Stimulated activated CD8-positive, alpha-beta memory T cell treated with anti-CD3 and anti-CD28 coated beads, Interleukin-7, amount 100 ng/mL, for 48 hours (primary cell): ENCODE measurements at places on chromosomes 2 and 18.

DNA sequence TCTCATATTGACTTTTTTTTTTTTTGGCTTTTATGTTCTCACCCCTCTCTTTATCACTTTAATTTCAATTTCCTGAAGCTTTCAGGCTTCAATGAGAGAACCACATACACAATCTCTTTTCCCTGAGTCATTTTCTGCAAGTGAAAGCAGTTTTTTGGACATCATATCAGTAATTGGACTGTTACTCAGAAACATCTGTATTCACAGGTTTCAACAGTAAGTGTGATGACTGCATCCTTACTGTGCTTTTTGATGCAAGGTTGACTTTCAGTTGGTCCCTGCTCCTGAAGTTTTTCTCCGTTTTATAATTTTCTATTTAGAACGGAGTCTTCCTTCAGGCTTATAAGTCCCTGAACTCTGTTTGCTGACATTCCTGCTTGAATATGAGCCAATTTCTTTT is 70.5 kb upstream of the CCBE1 start:
- DNase-seq = no peak

DNA sequence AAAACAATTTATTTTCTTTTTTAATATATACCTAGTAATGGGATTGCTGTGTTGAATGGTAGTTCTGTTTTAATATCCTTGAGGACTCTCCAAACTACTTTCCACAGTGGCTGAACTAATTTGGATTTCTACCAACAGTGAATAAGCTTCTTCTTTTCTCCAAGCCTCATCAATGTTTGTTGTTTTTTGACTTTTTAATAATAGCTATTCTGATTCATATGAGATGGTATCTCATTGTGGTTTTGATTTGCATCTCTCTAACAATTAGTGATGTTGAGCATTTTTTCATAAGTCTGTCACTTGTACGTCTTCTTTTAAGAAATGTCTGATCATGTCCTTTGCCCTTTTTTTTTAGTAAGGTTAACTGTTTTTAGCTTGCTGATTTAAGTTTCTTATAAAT is 863.3 kb downstream of the CNTNAP5 start:
- DNase-seq = no peak

GRCh38 chr2:104321796-104322349 is 532.0 kb upstream of the POU3F3 start:
- DNase-seq = no peak

GRCh38 chr2:240623531-240624010 is 1.7 kb upstream of the GPR35 start:
- no peak for DNase-seq

DNA sequence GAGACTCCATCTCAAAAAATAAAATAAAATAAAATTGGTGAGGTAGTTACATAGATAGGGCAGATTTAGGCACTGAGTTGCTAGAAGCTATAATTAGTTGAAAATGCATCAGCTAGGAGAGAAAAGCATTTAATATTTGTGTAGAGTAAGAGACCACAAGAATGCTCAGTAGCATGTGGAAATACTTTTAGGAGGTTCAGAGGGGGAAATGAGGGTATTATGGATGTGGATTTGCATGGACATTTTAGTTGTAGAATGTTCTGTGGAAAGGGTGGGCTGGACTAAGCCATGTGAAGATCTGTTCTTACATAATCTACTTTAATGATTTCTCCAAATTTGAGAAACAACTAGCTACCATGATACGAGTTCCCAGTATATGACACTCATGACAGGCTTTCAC is 95.5 kb downstream of the ATP9B start:
- DNase-seq = no peak

DNA sequence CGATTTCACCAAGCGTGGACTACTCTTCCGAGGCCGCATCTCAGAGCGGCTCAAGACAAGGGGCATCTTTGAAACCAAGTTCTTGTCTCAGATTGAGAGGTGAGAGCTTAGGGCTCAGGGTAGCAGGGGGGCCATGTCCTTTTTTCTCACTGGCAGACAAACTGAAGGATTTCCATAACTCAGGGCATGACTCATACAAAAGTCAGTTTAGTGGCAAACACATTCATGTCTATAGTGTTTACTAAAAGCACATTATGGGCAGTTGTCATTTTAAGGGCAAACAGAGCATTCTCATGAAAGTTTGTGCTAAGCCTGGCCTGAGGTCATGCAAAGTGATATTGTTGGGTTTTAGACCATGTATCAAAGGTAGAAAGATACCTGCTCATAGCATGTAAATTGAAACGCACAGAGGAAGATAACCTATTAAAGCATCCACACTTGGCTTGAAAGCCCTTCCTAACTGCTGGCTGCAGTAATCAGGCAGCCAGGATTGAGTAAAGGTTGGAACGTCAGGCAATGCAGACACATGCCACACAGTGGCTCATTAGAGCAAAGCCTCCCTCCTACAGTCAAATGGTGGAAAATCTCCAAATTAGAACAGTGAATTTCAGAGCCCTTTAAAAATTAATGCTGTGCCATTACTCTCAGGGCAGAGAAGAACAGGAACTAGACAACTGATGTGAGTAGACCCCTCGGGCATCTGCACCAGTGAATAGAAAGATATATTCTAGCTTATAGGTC is 54.2 kb downstream of the HK2 start:
- DNase-seq = no peak

DNA sequence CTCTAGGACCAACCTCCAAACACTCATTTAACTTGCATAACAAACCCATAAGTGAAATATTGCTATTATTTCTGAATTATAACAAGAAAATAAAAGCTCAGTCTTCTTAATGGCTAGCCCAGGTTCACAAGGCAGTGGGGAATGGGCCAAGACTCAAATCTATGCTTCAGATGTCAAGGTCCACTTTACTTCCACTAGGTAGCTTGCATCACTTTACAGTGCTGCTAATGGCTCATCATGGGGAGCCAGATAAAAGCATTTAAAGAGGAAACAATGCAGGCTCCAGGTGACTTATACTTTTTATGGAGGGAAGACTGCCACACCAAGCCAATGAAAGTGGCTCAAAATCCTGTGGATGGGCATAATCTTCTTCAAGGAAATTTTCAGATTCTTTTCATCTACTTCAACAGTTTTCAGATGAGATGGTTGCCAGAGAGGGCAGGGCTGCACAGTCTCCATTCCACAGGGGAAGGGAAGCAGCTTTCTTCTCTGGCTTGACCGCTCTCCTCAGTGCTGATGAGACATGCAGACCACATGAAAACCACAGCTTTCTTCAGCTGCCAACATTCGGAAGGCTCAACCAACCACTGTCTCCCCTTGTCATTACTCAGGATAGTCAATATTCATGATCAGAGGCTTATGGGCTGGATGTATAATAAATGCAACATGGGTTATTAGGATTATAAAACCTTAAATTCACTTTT is 361.9 kb upstream of the MEX3C start:
- DNase-seq = no peak

DNA sequence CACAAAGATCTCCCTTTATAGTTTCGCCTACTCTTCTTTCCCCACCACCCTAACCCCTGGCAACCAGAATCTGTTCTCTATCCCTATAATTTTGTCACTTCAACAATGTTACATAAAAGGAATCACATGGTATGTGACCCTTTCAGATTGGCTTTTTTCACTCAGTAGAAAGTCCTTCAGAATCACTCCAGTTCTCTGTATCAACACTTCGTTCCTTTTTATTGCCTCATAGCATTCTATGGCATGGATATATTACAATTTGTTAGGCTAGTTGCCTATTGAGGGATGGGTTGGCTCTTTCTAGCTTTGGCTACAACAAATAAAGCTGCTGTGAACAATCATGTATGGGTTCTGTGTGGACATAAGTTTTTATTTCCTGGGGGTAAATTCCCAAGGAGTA is 163.1 kb downstream of the RPIA start:
- no peak for DNase-seq

DNA sequence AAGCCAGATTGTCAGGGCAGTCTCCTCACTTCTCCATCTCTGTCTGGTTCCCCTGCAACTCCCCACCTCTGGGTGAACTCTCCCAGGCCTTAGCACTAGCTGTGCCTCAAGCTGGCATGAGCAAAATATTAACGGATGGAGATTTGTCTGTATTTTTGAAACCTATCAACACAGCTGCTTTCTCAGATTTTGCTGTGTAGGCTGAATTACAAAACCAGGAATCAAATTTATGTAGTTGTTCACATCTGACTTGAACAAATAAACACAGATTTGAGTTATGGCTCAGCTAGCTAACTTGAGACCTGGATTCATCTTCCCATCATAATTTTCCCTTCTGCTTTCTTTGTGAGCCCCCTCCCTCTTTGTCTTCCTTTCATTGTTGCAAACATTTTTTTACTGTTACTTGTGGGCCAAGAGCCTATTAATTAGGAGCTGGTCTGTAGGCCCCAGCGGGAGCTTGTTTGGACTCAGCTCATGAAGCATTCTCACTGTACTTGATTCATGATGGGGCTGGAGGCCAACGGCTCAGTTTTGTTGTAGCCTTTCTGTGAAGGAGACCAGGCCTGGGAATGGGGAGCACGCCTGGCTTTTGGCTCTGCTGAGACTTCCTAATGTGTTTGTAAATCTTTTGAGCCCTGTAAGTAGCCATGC is 164.1 kb upstream of the GATA6 start:
- DNase-seq = no peak

- DNase-seq = no peak
These were observed 109.5 kb downstream of the RNF144A start for GRCh38 chr2:7026742-7027141.

DNA sequence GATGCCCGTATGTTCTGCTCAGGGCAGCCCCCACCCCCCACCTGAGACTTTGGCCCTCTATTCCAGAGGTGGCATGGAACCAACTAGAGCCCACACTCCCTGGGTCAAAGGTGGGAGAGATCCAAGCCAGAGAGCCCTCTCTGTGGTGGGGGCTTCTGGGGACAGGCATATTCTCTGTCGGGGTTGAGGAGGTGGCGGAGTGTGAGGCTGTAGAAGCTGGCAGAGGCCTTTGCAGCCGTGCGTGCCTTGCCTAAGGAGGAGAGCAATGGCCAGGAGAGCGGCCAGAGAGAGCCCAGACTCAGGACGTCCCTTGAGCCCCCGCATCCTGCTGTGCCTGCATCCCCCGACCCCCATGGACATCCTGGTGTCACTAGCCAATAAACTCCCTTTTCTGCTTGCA is 79.2 kb upstream of the HPCAL1 start:
- DNase-seq = no peak

- peak; percentile 44 for DNase-seq
These were observed 64.0 kb upstream of the HNRNPA3 start for GRCh38 chr2:177148477-177149154.

DNA sequence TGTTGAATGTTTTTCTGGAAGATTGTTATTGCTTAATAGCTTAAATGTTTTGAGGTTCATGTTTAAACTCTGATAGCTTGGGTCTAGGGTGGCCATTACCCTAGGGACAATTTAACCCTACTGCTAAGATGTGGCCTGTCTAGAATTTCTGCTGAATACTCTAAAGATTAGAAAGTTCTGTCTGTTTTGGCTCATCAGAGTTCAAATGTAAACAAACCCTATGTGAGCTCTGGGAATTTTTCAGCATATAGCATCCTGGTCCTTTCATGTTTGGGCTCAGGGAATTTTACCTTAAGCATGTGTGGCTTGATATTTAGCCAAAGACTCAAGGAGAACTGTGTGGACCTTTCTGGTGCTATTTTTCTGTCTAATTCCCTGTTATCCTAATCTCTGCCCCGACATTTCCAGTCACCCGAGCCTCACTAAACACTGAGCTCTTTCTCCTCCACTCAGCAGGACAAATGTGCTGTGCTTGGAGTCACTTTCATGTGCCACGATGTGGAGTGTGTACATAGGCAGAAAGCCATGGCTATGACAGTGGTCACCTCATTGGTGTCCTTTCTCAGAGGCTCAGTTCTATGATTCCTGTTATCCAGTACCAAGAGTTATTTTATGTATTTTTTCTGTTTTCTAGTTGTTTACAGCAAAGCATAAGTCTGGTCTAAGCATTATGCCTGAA is 492.5 kb upstream of the SPHKAP start:
- DNase-seq = no peak

DNA sequence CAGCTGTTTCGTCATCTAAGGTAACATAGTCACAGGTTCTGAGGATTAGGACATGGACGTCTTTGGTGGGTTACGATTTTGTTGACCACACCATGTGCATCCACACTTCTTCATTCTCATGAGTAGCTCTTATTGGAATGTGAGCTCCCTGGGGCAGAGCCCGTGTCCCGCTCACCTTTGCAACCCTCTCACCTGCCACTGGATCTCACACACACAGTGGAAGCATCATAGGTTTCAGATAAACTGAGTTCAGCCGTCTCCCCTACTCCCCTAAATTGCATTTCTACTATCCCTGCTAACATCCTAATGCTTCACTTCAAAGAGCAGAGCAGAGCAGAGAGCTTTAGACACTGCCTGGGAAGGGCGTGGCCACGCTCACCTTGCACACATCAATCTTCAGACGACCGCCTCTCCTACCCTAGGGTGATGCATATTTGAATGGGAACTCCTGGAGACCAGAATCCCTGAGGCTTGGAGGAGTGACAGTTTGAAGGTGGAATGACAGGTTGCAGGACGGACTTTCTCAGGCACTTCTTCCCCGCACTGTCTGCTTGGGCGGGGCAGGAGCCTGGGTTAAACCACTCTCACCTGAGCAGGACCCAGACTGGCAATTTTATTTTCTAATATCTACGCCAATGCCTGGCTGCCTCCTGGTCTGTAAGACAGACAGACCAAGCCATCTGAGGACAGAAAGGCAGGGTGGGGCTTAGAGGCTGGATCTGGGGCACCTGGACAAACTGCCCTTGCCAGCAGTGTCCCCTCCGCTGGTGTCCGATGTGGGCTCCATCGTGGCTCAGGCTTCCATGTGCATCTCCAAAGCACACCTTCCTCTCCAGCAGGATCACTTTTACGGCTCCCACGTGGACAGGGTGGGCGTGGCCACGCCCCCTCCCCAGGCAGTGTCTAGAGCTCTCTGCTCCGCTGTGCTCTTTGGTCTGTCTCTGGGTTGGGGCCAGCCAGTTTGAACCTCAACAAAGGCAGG is 229.5 kb upstream of the COPS8 start:
- DNase-seq = no peak

- DNase-seq = no peak
These were observed 315.8 kb upstream of the EPAS1 start for GRCh38 chr2:45981384-45981930.

GRCh38 chr2:227095346-227095745 is 68.7 kb downstream of the COL4A4 start:
- no peak for DNase-seq

DNA sequence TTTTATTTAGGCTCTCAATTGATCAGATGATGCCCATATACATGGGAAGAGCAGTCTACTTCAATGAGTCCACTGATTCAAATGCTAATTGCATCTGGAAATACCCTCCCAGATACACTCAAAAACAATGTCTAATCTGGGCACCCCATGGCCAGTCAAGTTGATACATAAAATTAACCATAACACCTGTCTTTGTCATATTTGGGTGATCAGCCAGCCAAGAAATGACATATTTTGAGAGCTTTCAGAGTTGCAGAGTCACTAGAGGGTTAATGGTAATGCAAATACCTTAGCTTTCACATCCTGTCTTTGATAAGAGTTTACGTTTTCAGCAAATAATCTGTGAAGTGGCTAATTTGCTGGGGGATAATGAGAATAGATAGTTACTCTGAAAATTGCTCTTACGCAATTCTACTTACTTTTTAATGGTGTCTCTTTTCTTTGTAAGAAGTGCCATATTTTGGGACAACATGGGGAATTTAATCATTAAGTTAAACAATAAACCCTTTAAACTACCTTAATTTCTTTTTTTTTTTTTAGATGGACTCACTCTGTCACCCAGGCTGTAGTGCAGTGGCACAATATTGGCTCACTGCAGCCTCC is 49.1 kb downstream of the CCDC195 start:
- DNase-seq = no peak
